Hepatocyte (in vitro differentiated cells): ENCODE measurements at places on chromosomes 1 and 21.
A peak's percentile ranks its signal among the peaks of the same experiment; 100 is the strongest.

GRCh38 chr1:46718340-46718726 lies 581 bp downstream of the EFCAB14 start:
- DNase-seq = no peak

GRCh38 chr1:153447498-153448170 lies 12.8 kb downstream of the S100A7 start:
- DNase-seq = no peak

- DNase-seq = no peak
Observed at GRCh38 chr21:18274370-18274769, 29.7 kb downstream of the CHODL start.

- no peak for DNase-seq
Observed at GRCh38 chr1:115060501-115060900, 28.8 kb downstream of the TSPAN2 start.

DNA sequence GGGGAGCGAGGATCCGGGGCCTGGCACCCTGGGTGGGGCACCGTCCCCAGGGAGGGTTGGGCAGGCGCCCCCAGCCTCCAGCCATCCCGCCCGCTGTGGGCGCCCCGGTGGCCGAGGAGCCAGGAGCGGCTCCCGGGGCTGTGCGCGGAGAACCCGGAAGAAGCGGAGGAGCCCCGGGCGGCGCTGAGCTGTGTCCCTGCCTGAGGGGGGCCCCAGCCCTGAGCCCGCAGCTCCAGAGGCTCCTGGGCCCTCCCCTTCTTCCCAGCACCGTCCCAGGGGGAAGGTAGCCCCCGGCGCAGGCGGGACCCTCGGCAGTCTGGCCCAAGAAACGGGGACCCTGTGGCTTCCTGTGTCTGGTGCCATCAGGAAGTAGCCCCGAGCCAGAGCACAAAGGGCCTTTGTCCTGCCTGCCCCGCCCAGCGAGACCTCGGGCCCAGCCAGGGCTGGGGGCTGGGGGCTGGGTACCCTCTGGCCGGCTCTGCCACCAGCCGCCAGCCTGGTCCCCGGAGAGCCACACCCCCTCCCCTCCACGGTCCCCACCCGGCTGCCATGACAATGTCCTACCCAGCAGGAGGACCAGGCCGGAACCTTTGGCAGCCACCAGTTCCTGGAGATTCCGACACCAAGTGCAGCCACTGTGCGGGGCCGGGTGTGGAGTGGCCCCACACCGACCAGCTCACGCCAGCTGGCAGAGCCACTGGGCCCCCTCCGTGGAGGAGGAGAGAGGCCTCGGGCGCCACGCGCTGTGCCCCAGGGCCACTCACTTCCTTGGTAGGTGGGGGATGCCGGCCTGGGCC lies 15.6 kb upstream of the TTLL10 start:
- DNase-seq = peak; percentile 73

GRCh38 chr1:202677433-202677832 lies 32.8 kb downstream of the SYT2 start:
- DNase-seq = no peak

DNA sequence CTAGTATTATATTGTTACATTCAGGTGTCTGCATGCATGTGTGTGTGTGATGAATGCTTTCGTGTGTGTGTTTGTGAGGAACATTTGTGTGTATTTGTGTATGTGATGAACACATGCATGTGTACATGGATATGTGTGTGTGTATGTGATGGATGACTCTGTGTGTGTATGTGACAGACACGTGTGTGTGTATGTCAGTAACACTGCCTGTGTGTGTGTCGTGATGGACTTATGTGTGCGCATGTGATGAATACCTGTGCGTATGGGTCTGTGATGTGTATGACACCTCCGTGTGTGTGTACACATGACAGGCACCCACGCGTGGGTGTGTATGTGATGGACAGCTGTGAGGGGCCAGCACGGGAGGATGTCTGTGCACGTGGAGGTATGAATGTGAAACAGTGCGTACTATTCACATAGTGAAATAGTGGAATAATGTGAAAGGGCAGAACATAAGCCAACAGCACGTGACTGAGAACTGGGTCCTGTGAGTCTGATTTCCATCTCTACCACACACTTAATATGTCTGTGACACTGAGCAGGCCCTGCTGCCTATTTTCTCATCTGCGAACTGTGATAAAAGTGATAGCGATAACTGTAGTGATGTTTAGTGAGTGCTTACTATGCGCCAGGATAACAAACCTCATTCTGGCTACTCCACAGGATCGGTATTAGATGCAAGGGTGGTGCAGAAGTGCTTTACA lies 41.8 kb upstream of the CSF3R start:
- DNase-seq = no peak

GRCh38 chr1:66598670-66599069 lies 64.7 kb downstream of the SGIP1 start:
- no peak for DNase-seq

- no peak for DNase-seq
Observed at GRCh38 chr1:17018849-17019248, 7.1 kb upstream of the ATP13A2 start.

DNA sequence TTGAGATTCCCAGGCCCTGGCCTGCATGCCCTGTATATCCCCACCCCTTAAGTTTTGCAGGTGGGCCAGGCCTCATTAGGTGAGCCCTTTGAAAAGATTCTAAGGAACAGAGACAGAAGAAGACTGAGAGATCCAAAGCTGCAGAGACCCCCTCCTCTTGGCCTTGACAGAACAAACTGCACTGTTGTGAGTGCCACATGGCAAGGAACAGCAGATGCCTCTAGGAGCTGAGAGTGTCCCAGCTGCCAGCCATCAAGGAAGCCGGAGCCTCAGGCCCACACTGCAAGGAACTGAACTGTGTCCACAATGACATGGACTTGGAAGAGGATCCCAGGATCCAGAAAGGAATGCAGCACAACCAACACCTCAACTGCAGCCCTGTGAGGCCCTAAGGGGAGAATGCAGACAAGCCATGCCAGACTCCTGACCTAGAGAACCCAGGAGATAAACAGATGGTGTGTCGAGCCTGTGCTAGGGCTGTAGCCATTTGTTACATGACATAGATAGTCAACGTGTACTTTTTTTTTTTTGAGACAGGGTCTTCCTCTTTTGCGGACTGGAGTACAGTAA lies 182.7 kb downstream of the AJAP1 start:
- no peak for DNase-seq

GRCh38 chr1:47562799-47563198 lies 125.0 kb downstream of the FOXD2 start:
- DNase-seq = no peak

DNA sequence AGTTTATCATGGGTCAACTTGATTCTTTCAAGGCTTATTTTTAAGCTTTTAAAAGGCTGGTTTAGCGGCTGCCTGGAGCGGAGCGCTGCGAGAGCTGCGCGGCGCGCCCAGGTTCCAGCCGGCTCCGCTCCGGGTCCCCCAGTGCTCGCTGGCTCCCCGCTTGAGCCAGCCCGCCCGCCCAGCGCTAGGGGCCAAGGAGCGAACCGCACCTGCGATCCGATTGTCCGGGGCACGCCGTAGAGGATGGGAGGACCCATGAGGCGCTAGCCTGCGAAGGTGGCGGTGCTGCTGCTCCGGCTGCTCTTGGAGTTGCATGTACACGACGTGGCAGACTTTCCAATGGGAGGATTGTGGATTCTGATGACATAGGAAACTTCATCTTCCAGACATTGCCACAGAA lies 9.9 kb upstream of the CFHR4 start:
- DNase-seq = peak; percentile 38

- DNase-seq = peak; percentile 80
Observed at GRCh38 chr1:228367798-228368791, 38.5 kb downstream of the TRIM11 start.

DNA sequence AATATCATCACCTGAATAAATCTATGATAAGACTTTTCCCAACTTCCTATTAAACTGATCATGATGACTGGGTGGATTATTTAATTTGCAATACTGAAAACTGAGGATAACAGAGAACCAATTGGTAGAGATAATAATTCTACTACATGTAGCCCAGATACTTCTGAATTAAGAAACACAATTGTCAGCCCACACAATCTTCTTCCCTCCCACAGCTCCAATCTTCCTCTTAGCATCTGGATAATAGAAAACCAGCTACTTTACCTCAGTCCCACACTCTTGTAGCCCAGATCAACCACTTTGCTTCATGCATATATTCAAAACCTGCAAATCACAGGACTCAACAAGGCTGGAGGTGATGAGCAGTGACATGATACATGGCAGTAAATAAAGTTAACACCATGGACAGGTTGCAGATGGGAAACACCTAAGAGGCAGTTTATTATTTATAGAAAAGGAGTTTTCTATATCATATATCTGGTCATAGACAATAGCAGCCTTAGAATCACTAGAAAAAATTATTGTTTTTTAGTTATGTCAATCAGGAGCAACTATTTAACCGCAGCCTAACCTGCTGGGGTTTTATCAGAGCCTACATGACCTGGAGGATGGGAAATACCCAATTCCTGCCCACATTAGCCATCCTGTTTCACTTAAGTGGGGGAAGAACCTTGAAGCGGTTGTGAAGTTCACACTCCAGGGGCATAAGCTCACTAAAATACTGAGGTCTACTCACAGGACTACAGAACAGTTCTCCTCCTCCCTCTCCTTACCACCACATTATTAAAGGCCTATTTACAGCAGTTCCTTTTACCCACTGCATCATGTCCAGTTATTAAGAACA lies 16.7 kb downstream of the FRRS1 start:
- DNase-seq = no peak

GRCh38 chr1:86971778-86972177 lies 57.3 kb downstream of the HS2ST1 start:
- no peak for DNase-seq

DNA sequence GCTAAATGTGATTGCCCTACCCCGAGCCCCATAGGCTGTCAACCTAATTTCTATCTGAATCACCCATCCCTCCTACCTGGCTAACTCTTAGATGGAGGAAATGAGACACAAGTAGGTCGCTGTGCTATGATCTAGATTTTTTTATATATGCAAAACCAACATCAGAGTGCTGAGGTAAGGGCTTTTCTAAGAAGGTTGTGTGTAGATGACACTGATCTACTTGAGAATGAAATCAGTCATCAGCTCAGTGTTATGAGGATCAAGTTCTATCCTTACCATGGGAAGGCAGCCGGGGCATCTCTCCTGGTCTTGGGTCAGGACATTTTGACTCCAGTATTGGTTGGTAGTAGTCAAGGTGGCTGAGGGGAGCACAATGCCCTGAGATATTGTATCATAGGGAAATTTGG lies 23.6 kb downstream of the SLAMF1 start:
- DNase-seq = no peak

GRCh38 chr21:44294391-44295162 lies 5.3 kb upstream of the PFKL start:
- no peak for DNase-seq

GRCh38 chr1:145949219-145949618 lies 8.6 kb downstream of the LIX1L start:
- DNase-seq = no peak

DNA sequence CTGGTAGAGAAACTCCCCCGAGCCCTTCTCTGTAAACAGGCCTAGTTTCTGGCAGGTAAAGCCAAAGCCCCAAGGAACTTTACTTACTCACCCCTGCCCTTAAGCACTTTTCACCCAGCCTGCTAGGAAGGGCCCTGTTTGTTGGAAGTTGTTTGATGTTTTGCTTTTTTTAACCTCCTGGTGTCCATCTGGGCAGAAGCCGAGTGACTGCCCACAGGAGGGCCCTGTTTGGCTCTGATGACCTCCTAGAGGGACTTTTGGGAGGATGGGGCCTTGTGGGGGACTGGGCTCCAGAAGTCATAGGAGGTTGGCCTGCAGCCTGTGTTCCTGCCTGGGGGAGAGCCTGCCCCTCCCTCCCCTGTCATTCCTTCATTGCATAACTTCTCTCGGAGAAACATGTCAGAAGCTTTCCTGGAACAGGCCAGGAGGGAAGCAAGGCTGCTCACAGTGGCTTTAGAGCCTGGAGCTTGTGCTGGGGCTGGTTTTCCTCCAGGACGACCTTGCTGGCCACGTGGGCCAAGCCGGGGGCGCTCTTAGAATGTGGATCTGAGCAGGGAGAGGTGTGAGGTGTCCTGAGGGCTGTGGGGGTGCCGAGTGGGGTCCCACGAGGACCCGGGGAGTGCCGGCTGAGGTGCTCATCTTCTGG lies 33.9 kb downstream of the COQ8A start:
- DNase-seq = peak; percentile 47

- DNase-seq = peak; percentile 18
Observed at GRCh38 chr1:198498881-198499280, 41.6 kb downstream of the ATP6V1G3 start.

- no peak for DNase-seq
Observed at GRCh38 chr1:206035027-206035426, 11.3 kb upstream of the CTSE start.

DNA sequence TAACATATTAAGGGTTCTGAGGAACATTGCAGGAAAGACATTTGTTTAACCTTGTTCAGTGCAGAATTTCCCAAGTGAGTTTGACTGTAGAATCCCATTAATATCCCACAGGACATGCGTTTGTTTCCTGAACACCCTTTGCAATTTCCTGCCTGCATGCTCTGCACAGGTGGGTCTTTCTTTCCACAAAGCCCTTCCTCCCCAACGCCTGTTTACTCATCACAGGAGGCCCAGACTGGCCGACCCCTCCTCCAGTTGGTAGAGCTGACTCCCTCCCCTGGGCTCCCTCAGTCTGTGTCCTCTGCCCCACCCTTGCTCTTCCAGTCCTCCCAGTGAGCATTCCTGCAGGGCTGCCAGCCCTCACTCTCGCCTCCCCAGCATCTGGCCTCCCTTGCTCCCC lies 47.5 kb upstream of the CTPS1 start:
- no peak for DNase-seq

DNA sequence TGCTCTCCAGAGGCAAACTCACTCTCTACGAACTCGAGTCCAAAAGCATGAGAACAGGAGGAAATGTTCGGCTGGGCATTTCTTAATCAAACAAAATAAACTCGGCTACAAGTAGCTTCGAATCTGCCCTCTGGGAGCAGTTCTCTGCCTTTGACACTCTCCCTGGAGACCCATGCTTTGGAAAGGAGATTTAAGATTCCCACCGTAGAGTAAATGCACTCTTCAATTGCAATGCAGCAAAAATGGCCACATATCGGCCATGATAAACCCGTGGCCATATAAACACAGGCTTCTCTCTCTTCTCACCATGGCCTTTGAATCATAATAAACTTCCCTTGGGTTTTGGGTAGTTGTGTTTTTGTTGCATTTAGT lies 215.4 kb downstream of the TOMM20 start:
- DNase-seq = no peak
